ENCODE measurements at places on chromosomes 7 and 10.

DNA sequence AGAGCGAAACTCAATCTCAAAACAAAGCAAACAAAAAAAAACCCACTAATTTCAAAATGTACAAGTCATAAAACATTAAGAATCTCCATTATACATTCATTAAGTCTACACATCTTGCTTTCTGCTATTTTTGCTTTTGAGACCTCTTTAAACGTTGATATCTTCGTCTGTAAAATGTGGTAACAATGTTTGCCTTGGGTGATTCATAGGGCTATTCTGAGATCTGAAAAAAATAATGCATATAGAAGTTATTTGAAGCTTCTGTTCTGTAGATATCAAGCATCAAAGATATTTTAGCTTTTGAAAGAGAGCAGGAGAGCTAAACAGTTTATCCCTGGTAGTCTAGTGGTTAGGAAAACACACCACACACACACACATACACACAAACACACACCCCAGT, 158.1 kb upstream of the PLXDC2 start:
- no peak for DNase-seq

GRCh38 chr10:44650691-44651661, 260.2 kb upstream of the TMEM72 start:
- no peak for DNase-seq

GRCh38 chr7:157188091-157188665, 49.5 kb downstream of the UBE3C start:
- DNase-seq = no peak

GRCh38 chr10:11713186-11713743, 28.9 kb upstream of the ECHDC3 start:
- DNase-seq = no peak

DNA sequence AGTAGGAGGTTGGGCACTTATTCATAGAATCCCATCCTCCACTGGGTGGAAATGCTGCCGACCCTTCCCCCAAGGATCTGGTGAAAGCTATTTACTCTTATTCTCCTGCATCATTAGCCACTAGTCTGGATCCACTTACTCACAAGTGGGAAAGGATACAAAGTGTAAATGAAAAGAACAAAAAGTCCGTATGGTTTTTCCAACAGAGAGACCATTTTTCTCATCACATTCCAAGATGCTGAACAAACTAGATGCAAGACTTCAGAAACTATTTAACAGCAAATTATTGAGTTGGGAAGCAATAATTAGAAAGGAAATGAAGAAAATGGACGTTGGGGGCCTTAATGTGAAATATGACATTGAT, 242.4 kb upstream of the GLI3 start:
- DNase-seq = no peak

- no peak for DNase-seq
Measured at GRCh38 chr7:2066251-2066919, 166.4 kb downstream of the MAD1L1 start.

- no peak for DNase-seq
Measured at GRCh38 chr7:111933609-111934008, 272.6 kb downstream of the DOCK4 start.

DNA sequence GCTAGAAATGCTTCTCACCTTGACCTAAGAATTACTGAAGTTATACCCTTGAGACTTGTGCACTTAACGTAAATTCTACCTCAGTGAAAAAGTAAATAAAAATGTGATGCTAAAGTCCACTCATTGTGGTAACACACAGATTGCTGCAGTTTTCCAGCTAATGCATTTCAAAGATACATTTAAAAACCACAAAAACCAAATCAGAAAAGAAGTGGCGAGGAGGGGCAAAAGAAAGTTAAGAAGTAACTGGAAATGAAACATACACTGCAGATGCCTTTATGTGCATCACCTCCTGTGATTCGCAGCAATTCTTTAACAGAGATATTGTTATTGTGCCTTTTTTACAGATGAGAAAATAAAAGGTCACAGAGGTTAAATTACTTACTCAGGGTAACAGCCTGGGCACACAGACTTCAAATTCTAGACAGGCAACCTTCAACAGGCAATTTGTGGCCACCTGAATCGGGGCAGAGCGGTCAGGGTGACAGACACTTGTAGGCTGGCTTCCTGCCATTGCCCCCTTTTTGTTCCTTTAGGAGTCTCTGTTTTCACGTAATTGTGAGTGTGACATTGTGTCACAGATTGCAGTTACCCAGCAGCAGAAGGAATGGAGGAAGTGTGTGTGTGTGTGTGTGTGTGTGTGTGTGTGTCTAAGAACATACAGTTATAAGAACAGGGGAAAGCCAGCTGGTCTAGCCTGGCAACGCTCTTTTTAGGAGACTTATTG, 1.9 kb downstream of the WIPF3 start:
- DNase-seq = no peak

DNA sequence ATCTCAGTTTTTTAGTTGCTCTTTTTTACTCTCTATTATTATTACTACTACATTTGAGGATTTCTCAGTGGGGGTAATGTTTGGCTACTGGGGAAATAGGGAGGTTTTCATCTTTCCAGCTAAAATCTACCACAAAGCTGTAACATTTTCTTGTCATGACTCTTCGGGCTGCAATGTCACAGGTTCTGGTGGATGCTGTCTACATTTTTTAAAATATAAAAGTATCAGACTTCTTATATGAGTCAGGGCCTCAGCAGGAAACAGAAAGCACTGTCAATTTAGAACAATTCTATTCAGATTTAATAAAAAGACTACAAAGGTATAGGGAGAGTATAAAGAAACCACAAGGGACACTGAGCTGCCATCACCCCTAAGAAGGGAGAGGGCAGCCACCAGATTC, 61.6 kb downstream of the DNAJC12 start:
- DNase-seq = no peak

DNA sequence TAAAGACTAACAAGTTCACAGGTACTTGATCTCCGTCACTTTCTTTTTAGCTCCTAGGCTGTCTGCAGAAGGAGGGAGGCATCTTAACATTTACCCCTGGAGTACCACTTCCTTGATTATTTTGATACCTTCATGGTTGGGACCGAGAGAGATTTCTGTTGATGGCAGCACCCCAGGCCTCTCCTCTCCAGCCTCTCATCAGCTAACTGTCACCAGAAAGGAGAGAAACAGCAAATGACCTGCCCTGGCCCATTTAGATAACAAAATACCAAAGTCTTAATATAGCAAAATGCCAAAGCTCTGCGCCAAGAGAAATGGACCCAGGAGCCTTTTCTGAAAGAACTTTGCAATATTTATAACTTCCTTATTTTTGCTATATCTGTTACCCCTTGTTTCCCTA, 30.0 kb upstream of the KLHL7 start:
- no peak for DNase-seq

DNA sequence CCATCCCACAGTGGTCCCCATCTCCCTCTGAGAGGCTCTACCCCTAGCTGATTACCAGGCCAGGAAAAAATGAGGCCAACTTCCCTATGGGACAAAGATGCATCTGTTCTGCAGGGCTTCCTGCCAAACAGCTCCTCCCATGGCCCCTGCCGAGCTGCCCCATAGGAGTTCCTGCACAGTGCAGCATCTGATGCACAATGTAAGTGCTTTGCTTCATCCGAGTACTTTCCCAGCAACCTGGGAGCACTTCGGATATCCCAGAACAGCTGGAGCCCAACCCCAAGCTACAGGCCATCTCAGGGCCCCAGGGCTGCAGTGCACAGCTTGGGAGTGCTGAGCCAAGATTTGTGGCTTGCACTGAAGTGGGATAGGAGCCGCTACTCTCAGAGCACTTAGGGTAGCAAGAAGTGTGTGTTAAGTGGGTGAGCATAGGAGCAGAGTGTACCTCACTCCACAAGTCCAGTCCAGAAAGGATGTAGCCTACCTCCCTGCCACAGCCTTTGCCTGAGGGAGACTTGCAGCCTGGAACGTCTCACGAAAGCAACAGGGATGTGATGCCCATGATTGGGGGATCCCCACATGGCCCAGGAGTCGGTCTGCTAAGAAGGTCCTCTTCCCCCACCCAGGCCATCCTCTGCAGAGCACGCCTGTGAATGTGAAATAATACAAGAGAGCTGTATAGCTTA, 209.6 kb upstream of the VWC2 start:
- no peak for DNase-seq

DNA sequence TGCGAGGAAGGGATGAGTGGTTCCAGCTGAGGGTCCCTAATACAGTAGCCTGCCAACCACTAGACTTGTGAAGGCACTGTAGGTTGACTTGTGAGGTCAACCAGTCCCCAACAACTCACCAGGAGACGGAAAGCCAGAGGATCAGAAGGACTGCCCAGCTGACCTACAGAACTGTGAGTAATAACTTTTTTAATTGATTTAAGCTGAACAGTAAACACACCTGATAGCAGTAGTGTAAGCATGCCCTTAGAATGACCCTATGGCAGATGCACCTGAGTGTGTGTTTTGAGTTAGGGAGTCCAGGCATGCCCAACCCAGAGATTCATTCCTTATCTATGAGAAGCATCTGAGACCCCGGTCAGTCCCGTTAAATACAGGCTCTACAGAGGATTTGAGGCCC, 14.1 kb downstream of the PRLHR start:
- DNase-seq = no peak

GRCh38 chr7:101923602-101923985, 106.2 kb downstream of the CUX1 start:
- DNase-seq = no peak

DNA sequence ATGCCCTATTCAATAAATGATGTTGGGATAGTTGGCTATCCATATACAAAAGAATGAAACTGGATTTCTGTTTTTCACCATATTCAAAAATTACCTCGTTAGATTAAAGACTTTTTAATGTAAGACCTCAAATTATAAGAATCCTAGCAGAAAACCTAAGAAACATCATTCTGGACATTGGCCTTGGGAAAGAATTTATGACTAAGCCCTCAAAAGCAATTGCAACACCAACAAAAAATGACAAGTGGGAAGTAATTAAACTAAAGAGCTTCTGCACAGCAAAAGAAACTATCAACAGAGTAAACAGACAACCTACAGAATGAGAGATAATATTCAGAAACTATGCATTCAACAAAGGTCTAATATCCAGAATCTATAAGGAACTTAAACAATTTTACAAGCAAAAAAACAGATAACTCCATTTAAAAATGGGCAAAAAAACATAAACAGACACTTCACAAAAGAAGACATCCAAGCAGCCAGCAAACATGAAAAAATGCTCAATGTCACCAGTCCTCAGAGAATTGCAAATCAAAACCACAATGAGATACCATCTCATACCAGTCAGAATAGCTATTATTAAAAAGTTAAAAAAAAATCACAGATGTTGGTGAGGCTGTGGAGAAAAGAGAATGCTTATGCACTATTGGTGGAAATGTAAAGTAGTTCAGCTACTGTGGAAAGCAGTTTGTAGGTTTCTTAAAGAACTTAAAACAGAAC, 309.8 kb downstream of the AHR start:
- DNase-seq = no peak

- no peak for DNase-seq
Measured at GRCh38 chr7:116886543-116887156, 24.3 kb downstream of the CAPZA2 start.

GRCh38 chr7:134945691-134946090, 40.6 kb upstream of the AGBL3 start:
- DNase-seq = no peak

DNA sequence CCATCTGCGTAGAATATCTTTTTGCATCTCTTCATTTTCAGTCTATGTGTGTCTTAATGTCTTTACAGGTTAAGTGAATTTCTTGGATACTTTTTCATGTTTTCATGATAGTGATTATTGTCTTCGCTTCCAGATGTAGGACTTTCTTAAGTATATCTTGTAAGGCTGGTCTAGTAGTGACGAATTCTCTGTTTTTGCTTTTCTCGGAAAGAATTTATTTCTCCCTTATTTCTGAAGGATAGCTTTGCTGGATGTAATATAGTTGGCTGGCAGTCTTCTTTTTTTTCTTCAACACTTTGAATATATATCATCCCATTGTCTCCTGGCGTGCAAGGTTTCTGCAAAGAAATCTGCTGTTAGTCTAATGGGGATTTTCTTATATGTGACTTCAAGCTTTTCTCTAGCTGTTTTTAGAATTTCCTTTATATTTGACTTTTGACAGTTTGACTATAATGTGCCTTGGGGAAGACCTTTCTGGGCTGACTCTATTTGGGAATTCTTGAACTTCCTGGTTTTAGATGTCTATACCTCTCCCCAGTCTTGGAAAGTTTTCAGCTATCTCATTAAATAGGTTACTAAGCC, 14.3 kb downstream of the GTPBP4 start:
- no peak for DNase-seq

DNA sequence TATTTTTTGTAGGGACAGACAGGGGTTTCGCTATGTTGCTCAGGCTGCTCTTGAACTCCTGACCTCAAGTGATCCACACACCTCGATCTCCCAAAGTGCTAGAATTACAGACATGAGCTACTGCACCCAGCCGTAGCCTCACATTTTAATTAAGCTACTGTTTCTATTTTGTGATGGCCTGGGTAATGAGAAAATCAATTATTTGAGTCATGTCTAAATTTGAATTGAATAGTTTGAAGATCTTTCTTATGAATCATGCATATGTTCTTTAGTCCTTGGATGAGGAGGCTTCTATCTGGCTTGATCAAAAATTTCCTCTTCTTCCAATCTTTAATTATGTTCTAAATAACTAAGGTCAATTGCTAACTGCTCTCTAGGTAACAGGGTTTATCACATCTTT, 175.0 kb downstream of the REEP3 start:
- DNase-seq = no peak

DNA sequence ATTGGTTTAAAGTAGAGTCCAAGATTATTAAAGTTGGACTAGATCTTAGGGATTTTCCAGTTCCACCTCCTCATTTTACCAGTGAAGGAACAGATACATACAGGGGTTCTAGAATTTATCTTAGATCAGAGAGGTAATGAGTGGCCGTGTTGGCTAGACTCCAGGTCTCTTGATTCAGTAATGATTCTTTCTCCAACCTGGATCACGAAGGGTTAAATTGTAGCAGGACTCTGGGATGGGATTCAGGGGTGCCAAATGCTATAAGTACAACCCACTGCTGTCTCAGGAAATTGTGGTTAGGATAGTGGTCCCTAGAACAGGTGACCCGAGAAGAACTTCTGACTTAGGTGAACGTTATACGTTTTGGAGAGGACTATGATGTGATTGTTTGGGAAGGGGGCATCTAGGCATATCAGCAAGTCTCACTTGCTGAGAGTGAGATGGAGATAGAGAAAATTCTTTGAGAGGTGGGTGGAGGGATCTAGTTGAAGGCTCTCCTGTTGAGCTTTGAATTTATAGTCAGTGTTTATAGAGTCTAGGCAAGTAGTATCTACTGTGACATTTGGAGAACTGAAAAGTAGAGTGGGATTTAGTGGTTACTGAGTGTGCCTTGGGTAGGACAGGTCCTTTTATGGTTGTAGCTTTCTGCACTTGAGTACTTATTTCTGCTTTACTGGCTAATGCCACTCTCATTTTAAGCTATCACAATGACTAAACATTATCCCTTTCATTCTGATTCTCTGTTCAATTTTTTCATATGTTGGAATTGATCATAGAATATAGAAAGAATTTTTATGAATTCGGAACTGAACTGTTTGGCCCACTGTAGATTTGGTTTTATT, 58.3 kb downstream of the ST7 start:
- no peak for DNase-seq

- no peak for DNase-seq
Measured at GRCh38 chr7:4093035-4093434, 589.1 kb upstream of the FOXK1 start.

All from activated naive CD4-positive, alpha-beta T cell (primary cell).